Activated CD8-positive, alpha-beta memory T cell treated with anti-CD3 and anti-CD28 coated beads for 1 hour (primary cell): ENCODE measurements at places on chromosomes 2 and 18.

GRCh38 chr2:23523373-23524260 lies 138.6 kb downstream of the KLHL29 start:
- DNase-seq = no peak

GRCh38 chr2:100921685-100922161 lies 80.4 kb upstream of the RPL31 start:
- DNase-seq = no peak

DNA sequence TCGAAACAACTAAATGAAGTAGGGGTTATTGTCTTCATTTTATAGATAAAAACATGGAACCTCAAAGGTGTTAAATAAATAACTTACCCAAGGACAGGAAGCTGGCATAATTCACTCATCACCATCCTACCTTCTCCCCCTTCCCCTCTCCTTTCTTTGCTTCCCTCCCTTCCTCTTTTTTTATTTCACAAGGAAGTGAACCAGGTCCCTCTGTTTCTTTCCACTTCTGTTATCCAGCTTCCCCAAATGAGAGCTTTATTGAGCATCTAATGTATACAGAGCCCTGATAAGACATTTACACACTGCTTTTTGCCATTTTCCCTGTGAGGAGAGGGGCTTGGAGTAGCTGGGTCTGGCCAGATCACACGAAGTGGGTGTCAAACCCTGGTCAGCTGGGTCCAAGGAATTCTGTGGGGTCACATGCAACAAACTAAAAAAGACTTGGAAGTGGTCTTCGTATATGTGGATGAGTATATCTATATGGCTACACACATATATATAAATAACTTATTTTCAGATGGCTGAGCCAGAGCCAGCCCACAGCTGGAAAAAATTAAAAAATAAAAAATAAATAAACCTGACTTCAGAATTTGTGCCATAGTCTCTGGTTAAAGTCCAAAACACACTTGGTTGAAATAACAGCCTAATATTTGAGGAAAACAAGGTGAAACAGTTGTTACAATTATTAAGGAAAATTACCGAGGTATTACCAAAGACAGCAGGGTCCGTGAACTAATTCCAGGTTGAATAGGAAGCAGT lies 49.3 kb upstream of the FOSL2 start:
- DNase-seq = no peak

DNA sequence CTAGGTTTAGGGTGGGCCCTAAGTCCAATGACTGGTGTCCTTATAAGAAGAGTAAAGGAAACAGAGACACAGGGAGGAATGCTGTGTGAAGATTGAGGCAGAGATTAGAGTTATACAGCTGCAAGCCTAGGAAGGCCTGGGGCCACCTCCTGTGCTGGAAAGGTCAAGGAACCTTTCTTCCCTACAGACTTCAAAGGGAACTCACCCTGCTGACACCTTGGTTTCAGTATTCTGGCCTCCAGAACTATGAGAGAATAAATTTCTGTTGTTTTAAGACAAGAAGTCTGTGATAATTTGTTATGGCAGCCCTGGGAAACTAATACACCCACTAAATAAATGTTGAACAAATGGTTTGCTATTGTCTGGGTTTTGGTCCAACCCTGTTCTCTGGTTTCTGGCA lies 102.3 kb upstream of the NEUROD1 start:
- no peak for DNase-seq

GRCh38 chr2:230124757-230125431 lies 56.2 kb upstream of the SLC16A14 start:
- no peak for DNase-seq

DNA sequence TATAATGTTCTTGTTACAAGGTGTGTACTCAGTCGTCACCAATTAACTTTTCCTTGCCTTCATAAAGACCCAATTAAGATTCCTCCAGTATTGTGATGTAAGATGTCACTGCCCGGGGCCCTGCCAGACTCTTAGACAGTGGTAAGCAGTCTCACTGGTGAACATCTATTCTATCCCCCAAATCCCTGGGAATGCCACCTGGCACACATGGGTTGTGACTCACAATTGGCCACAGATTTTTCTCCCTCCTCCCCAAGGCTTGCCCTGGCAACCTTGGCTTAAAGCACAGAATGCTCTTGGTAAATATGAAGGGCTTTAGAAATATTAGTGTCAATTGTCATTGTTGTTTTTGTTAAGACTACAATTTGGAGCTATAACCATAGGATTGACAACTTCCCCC lies 287.9 kb downstream of the ETAA1 start:
- DNase-seq = no peak
